ENCODE measurements at places on chromosomes 7 and 10. TPM values are rescaled to one million over a fixed set of nuclear protein-coding genes. Genes with fewer than 3 reads are reported as not detected.

- peak; percentile 7 for DNase-seq
Measured at GRCh38 chr10:28730031-28730778, 52.9 kb downstream of the BAMBI start.

- DNase-seq: no peak
Measured at GRCh38 chr10:54131833-54132232, 669.2 kb downstream of the PCDH15 start.

DNA sequence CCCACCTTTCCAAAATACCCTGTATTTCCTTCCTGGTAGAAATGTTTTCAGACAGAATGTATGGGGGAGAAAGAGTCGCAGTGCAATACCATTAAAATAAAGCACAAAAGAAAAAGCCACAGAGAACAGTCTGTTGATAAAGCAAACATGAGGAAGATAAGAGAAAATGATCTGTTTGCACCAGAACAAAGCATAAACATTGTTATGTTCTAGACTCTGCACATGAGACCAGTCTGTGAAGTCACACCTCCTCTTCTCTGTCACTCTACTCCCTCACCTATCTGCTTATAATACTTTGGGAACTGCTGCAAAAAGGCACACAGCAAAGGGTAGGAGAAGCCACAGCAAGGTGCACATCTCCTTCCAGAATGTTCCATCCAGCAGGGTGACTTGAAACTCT is 67.2 kb upstream of the LRGUK start:
- DNase-seq: no peak

DNA sequence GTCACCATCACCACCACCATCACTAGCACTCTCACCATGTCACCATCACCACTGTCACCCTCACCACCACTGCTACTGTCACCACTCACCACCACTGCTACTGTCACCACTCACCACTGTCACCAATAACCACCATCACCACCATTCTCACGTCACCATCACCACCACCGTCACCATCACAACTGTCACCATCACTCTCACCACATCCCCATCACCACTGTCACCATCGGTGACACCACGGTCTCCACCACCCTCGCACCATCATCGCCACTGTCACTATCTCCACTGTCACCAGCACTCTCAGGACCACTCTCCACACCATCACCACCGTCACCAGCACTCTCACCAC is 130.4 kb downstream of the MAD1L1 start:
- DNase-seq: no peak

- no peak for DNase-seq
Measured at GRCh38 chr10:59283456-59284091, 78.8 kb downstream of the FAM13C start.

- no peak for DNase-seq
Measured at GRCh38 chr7:101719123-101719470, 90.0 kb upstream of the MYL10 start.

The AKR1C8 gene
- not detected for total RNA-seq

The DBNL gene
- total RNA-seq: 101 TPM

Measured in lower leg skin (tissue), 4 donors.